ENCODE measurements at places on chromosomes 6 and 20.

DNA sequence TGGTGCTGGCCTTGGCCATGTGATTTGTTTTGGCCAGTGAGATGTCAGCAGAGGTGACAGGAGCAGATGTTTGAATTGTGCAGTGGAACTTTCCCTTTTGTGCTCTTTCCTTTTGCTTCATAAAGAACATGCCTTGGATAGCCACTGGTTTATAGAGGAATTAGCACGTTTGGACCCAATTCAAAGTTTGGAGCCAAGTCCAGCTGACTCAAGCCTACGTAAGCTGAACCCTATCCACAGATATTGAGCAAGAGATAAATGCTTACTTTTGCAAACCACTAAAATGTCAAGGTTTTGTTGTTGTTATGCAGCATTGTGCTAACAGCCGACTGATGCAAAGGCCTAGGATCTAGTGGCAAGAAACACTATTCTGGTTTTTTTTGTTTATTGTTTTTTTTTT, 230.9 kb upstream of the CITED2 start:
- no peak for DNase-seq

DNA sequence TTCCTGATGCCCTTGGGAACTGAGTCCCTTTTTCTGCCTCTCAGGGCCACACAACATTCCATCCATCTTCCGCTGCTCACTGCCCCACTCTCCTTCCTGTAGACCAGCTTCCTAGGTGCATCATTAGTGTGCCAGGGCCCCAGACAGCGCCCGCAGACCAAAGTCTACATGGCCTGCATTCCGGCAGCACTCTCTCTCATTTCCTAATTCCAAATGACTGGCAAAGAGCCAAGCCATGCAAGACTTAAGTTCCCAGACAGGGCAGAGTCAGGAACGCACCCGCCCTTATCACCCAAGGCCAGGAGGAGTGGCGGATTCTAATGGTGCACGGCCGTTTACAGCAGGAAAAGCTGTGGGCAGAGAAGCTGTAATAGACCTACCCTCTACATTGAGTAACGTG, 159.8 kb upstream of the ARID1B start:
- no peak for DNase-seq

DNA sequence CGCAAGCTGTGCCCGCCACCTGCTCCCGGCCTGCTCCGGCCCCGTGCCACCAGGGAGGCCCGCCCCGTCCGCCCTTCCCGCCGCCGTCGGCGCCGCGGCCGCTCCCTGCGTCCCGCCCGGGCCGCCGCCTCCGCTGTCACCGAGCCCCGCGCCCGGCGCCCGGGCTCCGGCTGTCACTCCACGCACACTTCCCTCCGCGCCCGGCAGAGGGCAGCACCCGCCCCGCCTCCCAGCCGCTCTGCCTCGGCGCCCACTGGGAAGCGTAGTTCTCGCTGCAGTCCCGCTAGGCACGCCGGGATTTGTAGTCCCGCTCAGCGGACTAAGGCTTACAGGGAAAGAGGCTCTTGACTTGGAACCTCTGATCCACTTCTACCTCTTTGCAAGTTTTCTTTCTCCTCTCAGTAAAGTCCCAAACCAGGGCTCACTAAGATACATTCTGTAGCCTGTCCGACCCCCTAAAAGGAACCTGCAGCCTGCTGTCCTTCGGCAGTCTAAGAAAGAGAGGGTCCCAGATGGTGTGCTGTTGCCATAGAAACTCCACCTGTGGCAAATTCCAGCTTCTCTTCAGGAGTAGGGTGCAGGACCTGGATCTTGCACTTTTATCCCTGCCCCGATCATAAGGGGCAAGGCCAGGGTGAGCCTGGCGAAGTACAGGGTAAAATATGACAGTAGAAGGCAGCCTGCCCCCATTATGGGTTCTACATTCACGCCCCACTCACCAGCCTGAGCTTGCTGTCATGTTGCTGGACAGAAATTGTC, at the start of gene TFEB:
Gene TFEB, minus strand, starts transcription at position 182 of the 759 bp plus-strand sequence. CDS start 44,395 bp downstream, outside the sequence.
- peak; percentile 91 for DNase-seq

- DNase-seq = peak; percentile 41
These were observed 33.7 kb downstream of the PTGIS start for GRCh38 chr20:49534255-49534712.

DNA sequence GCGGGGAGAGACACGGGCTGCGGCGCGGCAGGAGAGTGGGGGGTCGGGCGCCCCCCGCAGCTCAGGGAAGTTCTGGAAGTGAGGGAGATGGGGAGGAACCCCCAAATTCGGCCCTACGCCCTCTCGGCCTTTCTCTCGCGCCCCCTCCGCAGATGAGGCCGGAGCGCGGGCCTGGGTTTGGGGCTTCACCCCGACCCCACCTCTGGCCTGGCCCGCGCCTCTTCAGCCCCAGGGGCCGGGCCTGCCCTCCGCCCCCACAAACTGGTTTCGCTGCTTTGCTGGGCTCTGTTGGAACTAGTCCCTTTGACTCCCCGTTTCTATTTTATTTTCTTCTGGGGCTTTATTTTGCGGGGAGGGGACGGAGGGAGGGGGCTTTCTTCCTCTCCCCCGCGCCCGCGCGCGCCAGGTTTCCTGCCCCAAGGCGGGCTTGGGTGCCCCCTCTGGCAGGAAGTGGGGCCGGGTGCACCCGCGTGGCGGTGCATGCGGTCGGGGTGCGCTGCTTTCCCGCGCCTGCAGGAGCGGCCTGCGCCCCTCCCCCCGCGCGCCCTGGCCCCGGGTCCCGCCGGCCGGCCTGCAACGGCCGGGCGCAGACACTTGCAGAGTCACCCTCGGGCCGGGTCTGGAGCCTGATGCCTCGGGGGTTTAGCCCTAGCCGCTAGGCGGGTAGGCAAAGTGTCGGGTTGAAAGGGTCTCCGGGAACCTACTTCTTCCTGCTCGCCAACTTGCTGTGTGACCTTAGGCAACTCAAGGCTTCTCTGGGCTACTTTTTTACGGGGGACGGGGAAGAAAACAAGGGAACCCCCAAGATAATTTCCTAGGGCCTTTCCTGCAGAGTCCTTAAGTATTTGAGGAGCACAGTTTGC, 1.3 kb downstream of the HMGA1 start:
- DNase-seq = peak; percentile 67

DNA sequence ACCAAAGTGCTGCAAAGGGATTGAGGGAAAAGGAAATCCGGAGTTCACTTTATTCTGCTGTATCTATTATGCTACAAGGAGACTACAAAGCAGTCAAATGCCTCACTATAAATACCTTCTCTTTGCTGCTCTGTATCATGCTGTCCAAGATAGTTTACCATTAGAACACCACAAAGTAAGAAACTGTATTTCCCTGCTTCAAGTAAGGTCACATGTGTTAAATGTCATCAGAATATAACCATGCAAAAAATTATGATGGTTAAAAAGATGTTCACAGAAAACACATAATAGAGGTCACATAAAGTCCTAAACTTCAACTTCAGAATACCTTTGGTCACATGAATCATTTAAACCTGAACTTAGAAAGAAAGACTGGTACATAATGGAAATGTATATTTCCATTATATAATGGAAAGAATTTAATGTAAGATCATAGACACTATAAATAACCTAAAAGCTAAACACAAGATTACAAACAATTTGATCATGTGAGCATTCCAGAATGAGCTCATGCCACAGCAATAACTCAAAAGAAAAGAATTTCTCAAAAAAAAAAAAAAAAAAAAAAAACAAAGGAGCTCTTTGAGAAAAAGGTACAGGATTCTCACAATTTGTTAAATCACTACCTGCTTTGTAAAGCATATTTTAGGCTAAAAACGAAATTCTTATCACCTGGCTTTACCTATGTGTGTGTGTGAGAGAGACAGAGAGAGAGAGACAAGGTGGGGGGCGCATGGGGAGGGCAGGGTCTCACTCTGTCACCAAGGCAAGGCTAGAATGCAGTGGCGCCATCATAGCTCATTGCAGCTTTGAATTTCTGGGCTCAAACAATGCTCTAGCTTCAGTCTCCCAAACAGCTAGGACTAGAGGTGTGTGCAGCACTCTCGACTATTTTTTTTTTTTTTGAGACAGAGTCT, 58.7 kb downstream of the KIF13A start:
- DNase-seq = no peak

DNA sequence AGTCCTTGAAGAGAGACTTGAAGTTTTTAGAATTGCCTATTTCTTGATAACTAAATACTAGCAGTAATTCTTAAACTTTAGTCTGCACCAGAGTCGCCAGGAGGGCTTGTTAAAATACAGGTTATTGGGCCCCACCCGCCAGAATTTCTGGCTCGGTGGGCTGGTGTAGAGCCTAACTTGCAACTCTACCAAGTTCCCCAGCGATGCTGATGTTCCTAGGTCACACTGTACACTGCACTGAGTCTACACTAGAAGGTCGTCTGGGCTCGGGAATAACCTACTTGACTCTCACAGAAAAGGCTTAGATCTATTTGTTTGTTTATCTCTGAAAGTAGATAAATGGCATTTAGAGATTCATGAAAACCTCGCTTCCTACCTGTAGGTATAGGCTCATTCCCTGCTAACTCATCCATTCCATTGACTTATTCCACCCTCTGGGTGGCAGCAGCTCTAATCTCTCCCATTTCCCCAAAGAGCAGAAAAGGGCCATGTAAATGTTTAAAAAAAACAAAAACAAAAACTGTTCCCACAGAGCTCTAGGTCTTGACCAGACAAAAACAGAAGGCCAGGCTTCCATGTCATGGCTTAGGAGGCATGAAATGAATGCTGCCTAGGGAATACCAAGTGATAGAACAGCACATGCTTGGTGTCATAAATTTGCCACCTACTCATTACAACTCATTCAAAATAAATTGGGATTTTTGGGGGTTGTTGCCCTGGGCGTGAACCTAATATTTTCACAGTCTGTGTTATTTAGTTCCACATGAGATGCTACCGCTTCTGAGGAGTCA, 292.1 kb downstream of the ADGB start:
- DNase-seq = no peak

GRCh38 chr6:161200610-161201370, 73.1 kb downstream of the AGPAT4 start:
- no peak for DNase-seq

DNA sequence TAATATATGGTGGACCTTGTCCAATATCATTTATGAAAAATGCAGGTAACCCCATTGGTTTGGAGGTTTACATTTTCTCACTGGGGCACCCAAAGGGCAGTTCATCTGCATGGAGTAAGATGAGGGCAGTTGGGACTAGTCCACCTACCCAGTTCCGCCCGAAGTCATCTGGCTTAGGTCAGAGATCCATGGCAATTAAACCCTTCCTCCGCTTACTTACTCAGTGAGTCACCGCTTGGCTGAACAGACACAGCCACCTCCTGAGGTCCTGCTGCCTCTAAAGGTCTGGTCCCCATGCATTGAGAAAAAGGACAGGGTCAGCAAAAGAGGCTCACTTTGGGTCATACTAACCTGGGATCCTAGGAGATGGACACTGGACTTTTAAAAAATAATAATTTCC, 102.9 kb upstream of the PRL start:
- no peak for DNase-seq

DNA sequence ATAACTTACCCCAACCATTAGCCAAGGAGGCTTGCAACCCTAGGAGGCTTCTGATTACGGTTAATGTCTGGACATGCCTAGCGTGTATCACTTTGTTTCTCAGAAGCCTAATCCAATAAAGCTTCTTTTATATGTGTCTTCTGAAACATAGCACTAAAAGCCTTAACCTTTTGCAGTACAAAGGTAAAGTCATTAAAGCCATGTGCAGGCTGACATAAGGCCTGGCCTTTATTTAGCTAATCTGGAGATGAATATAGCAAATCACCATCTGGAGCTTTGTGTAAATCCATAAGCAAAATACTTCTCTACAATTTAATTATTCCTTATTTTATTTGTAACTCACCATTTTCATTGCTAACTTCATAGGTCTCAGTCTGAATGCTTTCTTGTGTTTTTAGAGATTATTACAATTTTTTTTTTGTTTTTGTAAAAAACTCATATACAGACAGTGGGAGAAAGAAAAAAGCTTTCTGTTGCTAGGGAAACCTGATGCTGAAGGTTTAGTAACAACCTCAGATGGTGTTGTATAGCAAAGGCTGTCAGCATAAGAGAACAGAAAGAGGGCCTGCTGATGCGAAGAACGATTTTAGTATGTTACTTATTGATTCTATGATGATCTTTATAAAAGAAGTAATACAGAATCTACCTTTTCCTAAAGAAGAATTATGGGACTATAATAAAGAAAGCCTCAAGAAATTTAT, at the start of gene EYS:
Gene EYS, minus strand, starts transcription at position 101 of the 701 bp plus-strand sequence. CDS start 211,816 bp downstream, outside the sequence.
- no peak for DNase-seq

- no peak for DNase-seq
These were observed 190.5 kb downstream of the NKAIN2 start for GRCh38 chr6:123994168-123994567.

GRCh38 chr20:8073024-8073832, 53.7 kb upstream of the TMX4 start:
- DNase-seq = peak; percentile 18

DNA sequence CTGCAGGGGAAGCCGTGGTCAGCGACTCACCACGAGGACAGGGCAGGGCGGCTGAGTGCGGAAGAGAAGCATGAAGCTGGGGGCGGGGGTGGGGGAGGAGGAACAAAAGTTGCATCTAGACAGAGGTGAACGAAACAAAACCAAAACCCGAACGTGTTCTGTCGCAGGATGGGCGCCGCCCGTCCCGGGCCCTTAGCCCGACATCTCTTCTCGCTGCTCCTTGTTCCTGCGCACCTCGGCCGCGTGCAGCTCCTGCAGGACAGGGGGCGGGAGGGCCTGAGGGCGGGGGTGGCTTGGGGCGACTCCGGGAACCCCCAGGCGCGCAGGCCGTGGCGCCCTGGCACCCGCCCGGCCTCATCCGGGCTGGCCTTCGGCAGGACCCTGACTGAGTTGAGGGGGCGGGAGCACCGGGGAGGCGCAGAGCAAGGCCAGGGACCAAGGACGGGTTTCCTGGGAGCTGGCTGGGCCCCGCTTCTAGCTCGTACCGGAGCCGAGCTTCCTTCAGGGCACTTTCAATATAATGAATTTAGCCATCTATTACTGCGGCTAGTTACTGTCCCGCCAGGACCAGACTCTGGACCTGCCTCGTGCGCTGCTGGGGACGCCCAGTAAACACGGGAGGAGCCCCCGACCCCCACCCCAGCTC, 12.0 kb downstream of the STMN3 start:
- DNase-seq = peak; percentile 62

DNA sequence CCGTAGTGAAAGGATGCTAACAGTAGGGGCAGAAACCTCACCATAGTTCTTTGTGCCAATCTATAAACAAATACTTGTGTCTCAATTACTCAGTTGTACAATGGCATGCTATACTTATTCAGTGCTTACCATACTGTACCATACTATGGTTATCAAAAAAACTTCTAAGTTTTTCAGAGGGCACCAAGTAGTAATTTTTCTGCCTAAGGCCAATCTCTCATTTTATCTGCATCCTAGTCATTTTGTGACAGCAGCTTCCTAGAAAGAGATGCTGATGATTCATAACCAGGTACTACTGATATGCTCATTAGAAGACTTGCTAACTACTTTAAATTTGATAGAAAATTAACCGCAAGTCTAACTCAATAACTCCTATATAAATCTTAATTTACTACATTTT, 42.9 kb downstream of the TMEM244 start:
- no peak for DNase-seq

DNA sequence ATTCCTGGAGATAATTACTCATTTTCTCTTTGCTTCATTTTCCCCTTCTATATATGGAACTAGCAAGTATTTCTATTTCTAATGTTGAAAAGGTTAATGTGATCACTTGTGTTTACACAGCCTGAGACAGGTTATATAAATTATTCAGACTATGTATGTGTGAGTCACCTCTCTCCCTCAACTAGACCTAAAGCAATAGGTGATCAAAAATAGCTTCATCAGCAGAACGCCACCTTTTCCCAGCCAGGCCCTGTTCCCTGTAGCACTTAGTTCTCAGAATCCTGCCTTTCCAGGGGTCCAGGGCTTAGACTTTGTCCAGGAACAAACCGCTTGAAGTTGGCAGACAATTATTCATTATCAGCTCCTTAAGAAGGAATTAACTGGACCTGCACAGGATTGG, 125.3 kb upstream of the EXOC2 start:
- DNase-seq = no peak

GRCh38 chr6:46255528-46255927, 84.7 kb upstream of the ENPP5 start:
- no peak for DNase-seq

Data from CD4-positive, alpha-beta T cell treated with Interleukin-15 for 1 hour (primary cell).